Activated naive CD4-positive, alpha-beta T cell treated with anti-CD3 and anti-CD28 coated beads for 36 hours (primary cell): ENCODE measurements at places on chromosomes 13 and 19. TPM values are rescaled to one million over a fixed set of nuclear protein-coding genes. Genes with fewer than 3 reads are reported as not detected.

- H3K27ac ChIP-seq = peak overlapping the region; percentile 63
- H3K27me3 ChIP-seq = peaks cover 3% of the 10 kb centered on the region
- DNase-seq = peak; percentile 88
- H3K36me3 ChIP-seq = peaks cover 5% of the 10 kb centered on the region
Measured at GRCh38 chr19:45645631-45646344, 6.6 kb upstream of the EML2 start.

GRCh38 chr19:42277821-42278451 lies 8.9 kb downstream of the CIC start:
- H3K27ac ChIP-seq = peak overlapping the region; percentile 4
- H3K36me3 ChIP-seq = peaks cover 10% of the 10 kb centered on the region
- no peak overlapping the region for H3K4me3 ChIP-seq
- DNase-seq = no peak
- no peaks in the 10 kb centered on the region for H3K27me3 ChIP-seq

DNA sequence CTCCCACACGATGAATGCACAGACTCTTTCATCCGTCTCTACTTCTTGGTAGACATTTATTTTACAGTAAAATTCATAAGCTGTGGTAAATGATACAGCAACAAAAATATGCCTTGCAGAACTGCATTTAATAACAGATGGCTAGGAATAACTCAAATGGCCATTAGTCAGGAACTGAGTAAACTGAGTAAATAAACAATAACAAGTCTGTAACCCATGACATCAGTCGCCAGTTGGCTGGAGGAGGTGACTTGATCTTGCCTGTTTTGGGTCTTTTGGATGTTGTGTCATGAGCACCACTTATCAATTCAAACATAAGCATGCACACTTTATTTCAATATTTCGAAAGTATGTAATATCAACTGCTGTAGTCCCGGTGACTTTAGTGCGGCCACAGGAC lies 632.6 kb upstream of the ARGLU1 start:
- no peak for DNase-seq
- H3K4me3 ChIP-seq = no peak overlapping the region
- no peaks in the 10 kb centered on the region for H3K36me3 ChIP-seq
- H3K27me3 ChIP-seq = peaks cover 13% of the 10 kb centered on the region

The ZNF878 gene
- 0.38 TPM for total RNA-seq

DNA sequence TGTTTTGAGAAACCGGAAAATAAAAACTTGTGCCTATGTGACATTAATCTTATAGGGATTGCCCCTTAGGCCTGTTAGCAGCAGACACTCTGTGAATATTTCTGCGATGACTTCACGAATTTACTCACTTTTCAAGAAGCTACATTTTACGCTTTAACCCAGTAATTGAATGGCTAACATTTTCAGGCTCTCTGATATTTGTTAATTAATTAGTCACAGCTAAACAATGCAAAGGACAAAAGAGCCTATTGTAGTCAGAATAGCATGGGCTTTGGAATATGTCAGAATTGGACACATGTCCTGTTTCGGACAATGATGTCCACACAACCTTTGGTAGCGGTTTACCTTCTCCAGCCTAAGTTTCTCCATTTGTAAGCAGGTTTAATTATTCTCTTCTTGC lies 506.6 kb downstream of the EFNB2 start:
- H3K27me3 ChIP-seq = peaks cover 3% of the 10 kb centered on the region
- H3K27ac ChIP-seq = no peak overlapping the region
- H3K4me1 ChIP-seq = no peaks in the 10 kb centered on the region

The HNRNPA1L2 gene
- total RNA-seq = 6.7 TPM

DNA sequence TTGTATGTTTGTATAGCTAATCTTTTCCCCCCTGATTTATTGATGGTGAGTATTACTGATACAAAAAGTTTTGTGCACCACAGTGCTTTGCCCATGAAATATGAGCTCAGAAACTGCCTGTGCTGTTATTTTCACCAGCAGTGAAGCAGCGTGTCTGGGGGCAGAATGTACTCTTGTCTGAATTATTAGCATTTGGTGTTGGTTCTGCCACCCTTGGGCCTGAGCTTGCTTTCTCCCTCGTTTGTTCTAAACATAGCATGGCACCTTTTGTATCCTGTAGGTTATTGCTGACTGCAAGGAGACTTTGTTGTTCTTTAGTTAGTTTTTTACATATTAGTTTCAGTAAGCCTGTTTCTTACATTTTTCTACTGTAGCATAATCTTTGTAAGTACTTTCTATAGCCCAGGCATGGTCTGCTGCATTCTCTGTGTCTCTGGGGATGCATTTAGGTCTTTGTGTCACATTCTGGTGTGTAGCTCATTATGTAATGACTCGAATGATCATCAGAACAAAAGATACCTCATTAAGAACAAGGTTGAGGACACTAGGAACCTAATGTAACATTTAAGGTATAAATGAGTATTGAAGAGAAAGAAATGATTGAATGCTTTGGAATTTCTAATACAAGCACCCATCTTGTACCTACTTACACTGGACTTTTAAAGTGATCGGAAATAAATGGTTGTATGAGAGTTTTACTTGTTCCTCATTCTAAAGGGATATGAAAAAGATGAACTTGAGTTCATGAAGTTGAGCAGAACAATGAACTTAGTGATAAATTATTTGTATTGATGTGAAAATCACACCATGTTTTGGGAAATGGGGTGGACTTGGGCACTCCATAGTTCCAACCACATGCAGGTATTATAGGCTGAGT lies 50.3 kb upstream of the GPI start:
- no peak for DNase-seq
- H3K27ac ChIP-seq = no peak overlapping the region
- peaks cover 60% of the 10 kb centered on the region for H3K4me1 ChIP-seq
- no peaks in the 10 kb centered on the region for H3K27me3 ChIP-seq

The A1BG gene
- total RNA-seq = 6.1 TPM

The GRK1 gene
- total RNA-seq = 0.10 TPM

The PLPP2 gene
- total RNA-seq = 0.41 TPM

DNA sequence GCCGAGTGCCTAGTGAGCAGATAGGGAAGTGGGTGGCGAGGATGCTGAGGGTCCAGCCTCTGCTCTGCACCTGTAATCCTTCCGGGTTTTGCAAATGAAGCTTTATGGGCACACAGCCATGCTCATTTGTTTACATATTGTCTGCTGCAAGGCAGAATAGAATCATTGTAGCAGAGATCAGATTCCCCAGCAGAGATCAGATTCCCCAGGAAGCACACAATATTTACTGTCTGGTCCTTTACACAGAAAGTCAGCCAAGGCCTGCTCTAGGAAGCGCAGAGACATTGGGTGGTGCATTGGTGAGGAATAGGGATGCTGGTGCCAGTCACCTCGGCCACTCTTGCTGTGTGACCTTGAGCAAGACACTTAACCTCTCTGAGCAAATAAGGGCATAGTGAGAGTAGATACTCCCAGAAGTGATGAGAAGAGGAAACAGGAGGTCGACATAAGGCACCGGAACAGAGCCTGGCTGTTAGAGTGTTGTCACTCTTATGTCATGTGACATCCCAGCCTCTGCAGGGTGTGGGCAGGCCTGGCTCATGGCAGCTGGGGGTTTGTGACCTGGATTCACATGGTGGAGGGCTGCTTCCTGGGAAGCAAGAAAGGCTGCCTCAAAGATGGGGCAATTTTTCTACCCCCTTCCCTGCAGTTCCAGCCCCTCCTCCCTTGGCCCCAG lies 25.6 kb downstream of the CARM1 start:
- H3K4me1 ChIP-seq = peaks cover 12% of the 10 kb centered on the region
- H3K27me3 ChIP-seq = no peaks in the 10 kb centered on the region
- no peak for DNase-seq

GRCh38 chr19:7226739-7227138 lies 67.5 kb downstream of the INSR start:
- no peak overlapping the region for H3K4me3 ChIP-seq
- no peaks in the 10 kb centered on the region for H3K27me3 ChIP-seq
- H3K36me3 ChIP-seq = no peaks in the 10 kb centered on the region
- H3K4me1 ChIP-seq = peaks cover 8% of the 10 kb centered on the region

DNA sequence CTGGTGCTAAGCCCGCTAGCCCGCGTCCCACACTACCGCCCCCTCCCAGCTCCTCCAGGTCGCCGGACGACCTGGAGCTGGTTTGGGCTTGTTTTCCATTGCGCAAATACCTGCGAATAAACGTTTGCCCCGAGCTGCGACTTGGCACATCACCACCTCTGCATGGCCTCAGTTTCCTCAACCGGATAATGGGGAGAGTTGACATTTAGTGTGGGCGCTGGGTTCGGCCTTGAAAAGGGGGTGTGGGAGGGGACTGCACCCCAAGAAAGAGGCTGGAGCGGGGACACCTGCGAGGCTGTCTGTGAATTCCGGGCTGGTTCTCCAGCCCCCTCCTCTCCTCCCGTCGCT lies 11.0 kb upstream of the JUND start:
- peaks cover 1% of the 10 kb centered on the region for H3K36me3 ChIP-seq
- no peaks in the 10 kb centered on the region for H3K27me3 ChIP-seq
- H3K4me1 ChIP-seq = peaks cover 61% of the 10 kb centered on the region
- DNase-seq = peak; percentile 36
- peak overlapping the region; percentile 89 for H3K4me3 ChIP-seq
- peak overlapping the region; percentile 98 for H3K27ac ChIP-seq
